PC-9 (cell line): ENCODE measurements at places on chromosomes 12 and 14. TPM values are rescaled to one million over a fixed set of nuclear protein-coding genes. Genes with fewer than 3 reads are reported as not detected.

PLEKHH1 gene
- total RNA-seq: 13.6 and 18.5 TPM in 2 replicates

IL26 gene
- not detected in 2 replicates for total RNA-seq

COPS7A gene
- total RNA-seq: 88.7 and 116 TPM in 2 replicates

MGAT4C gene
- total RNA-seq: not detected in 2 replicates

SLC10A1 gene
- total RNA-seq: not detected in 2 replicates

EEF1AKMT3 gene
- 13.1 and 17.8 TPM in 2 replicates for total RNA-seq

PYGL gene
- total RNA-seq: 75.6 and 84.2 TPM in 2 replicates

KLRC1 gene
- total RNA-seq: not detected in 2 replicates

ASPG gene
- 0.33 TPM in 1 of 2 replicates, not detected in the other for total RNA-seq

CD163L1 gene
- 52.3 and 69.3 TPM in 2 replicates for total RNA-seq
